ENCODE measurements at places on chromosomes 4 and X. TPM values are rescaled to one million over a fixed set of nuclear protein-coding genes. Genes with fewer than 3 reads are reported as not detected.

- no peak for DNase-seq
Measured at GRCh38 chrX:2559124-2559523, 58.3 kb upstream of the DHRSX start.

DNA sequence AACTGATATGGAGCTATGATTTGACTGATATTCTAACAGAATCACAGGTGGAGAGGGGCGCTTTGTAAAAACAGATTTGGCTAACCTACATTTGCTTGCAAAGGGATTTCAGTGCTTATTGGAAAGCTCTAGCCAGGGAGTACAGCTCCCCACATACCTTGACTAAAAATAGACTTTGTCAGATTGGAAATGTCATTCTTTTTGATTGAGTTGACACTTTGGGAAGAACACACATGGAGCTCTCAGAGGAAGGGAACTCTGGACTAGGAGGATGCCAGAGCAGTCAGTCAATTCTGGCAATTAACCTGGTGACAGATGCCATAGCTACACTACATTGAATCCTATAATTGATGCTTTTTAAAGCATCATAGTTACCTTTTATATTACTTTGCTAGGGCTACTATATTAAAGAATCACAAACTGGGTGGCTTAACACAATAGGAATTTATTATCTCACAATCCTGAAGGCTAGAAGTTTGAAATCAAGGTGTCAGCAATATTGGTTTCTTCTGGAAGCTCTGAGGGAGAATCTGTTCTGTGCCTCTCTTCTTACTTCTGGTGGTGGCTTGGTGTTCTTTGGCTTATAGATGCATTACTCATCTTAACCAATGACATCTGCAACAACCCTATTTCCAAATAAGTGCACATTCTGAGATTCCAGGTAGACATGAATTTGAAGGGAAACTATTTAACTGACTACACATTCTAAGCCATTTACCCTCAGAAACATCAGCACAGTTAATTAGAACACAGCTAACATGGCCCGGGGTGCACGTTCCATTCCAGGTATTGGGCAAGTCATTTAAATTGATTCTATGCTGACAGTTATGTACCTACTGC is 8.4 kb upstream of the HERC3 start:
- DNase-seq = no peak

DNA sequence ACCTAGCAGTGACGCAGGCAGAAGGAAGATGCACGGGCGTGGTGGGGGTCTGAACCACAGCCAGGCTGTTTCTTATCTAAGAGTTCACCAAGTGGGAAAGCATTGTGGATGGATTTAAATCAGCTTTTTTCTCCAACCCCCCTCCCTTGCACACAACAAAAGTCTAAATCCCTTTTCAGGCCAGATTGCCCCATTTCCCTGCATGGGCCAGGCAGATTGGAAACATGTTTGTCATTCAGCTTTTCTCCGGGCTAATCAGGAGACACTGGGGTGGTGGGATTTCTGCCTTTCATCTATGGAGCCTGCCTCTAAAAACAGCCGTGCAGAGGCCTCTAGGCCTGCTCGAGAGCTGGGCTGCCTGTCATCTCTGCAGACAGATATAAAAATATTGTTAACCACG is 166.3 kb upstream of the LEF1 start:
- DNase-seq = no peak

- no peak for DNase-seq
Measured at GRCh38 chrX:1554469-1555210, 17.7 kb upstream of the P2RY8 start.

GRCh38 chr4:39435659-39436563 is 22.8 kb downstream of the RPL9 start:
- no peak for DNase-seq

TGIF2LX gene
- total RNA-seq = 0.98 TPM

DNA sequence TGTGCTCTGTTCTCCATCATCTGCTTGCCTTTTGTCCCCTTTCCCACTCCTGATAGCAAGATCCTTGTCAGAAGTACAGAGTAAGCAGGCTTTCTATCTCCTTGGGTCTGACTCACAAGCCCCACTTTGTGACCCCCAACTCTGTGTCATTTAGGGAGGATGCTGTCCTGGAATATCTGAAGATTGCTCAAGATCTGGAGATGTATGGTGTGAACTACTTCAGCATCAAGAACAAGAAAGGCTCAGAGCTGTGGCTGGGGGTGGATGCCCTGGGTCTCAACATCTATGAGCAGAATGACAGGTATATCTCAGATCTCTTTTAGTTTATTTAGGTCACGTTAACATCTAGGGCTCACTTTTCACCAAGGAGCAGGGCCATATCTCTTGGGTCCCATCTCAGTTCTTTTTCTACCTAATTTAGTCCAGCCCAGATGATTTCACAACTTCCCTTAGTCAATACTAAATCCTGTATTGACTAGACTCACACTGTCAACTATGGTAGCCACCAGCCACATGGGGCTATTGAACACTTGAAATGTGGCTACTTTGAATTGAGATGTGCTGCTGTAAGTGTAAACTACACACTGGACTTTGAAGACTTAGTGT is 64.3 kb downstream of the MSN start:
- DNase-seq = no peak

RS1 gene
- not detected for total RNA-seq

DNA sequence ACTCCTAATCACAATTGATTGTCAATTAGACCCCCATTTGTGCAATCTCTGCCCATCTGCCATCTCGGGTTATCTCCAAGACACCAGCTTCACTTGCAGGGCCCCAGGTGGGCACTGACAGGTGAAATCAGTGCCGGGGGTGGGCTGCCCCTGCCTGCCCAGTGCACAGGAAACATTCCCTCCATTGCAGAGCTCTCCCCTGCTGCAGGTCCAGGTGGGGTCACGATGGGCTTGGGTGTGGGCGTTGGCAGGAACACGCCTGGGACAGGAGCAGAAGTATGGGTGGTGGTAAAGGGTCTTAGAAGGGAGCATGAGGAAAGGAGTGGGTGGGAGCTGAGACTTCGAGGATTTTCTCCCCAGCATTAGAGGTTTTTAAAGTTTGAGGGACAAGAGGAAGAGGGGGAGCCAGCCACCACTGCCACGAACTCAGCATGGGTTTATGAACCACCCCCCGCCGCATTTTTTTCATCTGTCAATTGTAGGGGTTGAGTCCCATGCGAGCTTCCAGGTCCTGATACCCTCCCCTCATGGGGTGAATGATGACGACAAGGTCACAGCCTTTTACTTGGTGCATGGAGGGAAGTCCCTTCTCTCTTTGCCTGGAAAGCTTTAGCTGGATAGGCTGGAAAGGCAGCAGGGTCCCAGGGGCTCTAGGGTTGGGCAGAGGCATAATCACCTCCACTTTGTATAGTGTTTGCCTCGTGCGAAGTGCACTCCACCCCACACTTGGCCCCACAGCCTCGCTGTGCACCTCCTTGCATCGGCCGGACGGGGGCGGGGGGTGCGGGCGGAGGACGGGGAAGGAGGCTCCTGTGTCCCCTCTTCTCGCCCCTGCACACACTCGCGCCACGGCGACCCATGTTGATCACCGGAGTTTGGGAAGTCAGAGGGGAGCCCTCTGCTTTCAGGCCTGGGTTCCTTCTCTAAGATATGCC is 3.5 kb upstream of the NKX1-1 start:
- DNase-seq = no peak

SAT1 gene
- total RNA-seq = 86.7 TPM

DNA sequence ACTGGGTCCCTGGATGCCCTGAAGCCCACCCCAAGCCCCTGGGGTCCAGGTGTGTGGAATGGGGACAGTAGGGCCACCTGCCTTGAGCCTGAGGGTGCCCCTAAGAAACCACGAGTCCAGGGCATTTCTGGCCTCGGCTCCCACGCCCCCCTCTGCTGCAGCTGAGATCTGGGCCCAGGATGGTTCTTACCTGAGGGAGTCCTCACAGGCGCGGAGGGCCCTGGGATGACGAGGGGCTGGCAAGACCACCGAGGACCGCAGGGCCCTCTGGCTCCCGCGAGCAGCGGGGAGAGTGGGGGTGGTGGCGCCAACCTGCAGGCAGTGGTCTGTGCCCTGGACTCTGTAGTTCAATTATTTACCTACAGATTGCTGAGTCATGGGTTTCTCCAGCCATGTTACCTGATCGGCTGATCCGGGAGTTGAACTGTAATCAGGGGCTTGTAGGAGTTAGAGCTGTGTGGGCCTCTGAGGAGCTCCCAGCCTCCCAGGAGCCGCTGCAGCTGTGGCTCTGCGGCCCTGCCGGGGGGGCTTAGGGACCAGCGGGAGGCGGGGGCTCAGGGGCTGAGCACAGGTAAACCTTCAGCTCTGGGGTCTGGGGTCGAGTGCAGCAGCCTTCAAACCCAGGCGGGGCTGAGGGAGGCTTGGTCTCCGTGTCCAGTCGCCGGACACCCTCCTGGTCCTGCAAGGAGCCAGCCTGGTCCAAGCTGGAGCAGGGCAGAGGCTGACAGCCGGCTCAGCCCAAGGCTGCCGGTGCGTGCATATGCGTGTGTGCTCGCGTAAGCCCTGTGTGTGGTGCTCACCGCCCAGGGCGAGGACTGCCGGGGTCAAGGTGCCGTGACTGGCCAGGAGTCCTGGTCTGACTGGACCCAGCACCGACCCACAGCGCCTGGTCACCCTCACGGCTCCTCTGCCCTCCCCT is at the start of gene SLC26A1:
TSS of gene SLC26A1 (minus strand) at position 294 of the 919 bp plus-strand sequence. CDS start 1,701 bp downstream, outside the sequence.
- no peak for DNase-seq
